NCI-H187 (cell line): ENCODE measurements at places on chromosomes 12 and 14.

GRCh38 chr14:88911809-88912208 lies 87.4 kb downstream of the TTC8 start:
- no peak for DNase-seq

DNA sequence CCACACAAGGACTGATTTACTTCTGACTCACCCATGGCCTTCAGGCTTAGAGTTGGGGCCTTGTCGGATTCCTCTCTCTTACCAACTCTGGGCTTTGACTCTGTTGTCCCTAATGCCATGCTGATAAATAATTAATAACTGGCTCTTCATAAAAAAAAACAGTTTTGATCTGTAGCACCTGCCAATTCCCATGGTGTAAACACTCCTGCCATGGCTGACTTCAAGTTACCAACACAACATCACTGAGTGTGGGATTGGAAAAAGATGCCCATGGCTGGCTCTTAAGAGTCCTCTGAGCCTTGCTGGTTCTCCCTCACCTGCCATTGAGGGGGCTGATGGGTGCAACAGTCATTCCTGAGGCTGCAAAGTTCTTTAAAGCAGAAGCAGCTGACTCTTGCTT lies 104.8 kb downstream of the KIF26A start:
- no peak for DNase-seq

DNA sequence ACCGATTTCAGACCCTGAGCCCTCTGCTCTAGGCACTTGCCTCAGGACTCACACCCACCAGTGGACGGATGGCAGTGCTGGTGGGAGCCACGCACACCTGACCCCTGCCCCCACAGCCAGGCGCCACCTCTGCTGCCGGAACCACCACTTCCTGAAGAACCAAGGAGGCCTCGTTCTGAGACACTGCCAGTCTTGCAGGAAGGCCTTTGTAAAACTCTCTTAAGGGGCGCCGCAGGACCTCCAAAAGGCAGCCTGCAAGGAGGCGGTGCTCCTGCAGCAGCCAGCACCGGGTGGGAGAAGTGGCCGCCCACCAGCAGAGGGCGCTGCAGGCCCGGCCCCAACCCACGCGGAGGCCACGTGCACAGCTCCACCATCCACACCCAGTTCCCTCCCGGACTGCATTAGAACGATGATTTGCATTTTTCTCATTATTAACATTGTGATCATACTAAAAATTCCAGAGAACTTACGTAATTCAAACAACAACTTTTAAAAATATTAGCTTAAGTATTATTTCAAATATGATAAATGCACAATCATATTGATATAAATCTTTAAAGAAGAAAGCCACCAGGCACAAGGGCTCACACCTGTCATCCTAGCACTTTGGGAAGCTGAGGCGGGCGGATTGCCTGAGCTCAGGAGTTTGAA lies 12.8 kb downstream of the STX2 start:
- DNase-seq = no peak

DNA sequence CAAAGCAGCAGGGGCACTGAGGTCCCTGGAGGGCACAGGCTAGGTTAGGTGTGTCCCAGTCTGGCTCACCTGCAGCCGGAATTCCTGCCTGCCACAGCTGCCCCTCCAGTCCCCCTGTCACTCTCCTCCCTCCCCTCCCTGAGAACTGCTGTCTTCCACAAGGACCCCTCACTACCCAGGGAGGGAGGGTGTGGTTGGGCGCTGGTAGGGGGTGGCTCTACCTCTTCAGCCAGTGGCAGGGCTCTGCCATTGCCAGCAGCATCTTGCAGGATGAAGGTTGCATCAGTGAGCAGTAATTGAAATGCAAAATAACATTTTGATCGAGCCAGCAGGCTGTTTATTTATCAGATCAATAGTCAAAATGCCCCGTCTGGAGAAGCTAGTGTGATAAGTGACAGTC lies 45.7 kb downstream of the ESRRB start:
- DNase-seq = no peak

DNA sequence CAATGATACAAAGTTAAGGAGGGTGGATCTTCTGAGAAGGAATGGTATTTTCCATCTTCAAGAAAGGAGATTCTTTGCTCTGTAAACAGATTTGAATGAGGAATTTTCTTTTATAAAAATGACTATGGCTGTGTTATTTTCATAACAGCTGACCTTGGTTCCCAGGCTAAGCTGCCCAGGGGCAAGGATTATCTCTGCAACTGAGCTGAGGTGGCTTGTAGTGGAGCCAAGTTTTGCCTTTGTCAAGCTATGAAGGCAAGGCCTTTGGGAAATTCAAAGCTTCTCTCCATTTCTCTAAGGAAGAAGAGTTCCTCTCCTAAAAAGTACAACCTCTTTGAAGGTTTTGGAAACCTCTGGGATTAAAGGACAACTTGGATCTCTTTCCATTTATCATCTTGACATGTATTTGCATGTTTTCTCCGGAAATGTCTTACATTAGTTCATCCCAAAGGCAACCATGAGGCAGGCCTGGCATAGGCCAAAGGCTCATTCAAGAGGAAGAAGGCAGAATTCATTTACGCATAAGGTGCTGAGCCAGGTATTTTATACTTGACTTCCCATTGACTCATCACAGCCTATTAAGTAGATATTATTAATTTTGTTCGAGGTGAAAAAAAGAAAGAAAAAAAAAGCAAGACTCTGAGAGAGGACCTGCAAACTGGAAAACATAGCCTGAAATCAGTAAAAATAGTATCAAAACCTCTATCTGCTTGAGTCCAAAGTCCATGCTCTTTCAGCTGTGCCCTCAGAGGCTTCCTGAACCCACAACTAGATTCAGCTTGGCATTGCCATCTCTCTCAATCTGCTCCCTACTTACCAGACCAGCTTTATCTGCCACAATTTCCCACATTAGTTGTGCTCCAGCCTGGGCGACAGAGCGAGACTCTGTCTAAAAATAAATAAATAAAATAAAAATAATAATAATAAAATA lies 24.0 kb upstream of the CKAP4 start:
- DNase-seq = no peak

GRCh38 chr12:109592905-109593272 lies 19.3 kb downstream of the MVK start:
- peak; percentile 28 for DNase-seq

DNA sequence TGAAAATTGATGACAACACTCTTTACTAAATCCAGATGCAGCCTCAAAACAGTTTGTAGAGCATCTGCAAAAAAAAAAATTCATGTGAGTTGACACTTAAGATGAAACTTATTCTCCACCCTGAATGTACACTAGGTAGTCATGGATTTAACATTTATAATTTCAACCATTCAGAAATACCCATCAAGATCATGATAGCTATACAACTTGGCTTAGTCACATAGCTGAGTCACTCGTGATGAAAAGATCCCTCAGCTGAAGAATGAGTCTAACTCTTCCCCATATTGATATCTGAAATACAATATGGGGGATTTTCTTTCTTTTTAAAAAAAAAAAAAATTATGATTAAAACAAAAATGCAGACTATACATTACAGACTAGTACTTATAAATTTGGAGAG lies 104.8 kb upstream of the PLEKHG7 start:
- DNase-seq = no peak

DNA sequence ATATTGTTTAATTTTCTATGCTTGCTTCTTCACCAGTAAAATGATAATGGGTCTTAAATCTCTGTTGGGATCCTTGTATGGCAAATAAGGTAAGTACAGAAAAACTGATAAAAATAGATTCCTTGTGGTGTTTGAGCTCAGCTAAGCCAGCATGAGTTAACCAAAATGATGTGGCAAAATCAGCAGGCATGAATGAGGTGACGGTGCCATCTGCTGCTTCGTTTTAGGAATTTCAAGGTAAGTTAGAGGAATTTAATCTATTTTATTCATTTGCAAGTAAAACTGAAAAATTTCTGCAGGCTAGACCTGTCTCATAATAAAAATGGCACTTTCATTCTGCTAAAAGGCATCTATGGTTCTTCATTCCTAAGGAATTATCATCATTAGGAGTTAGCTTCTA lies 10.0 kb upstream of the CLEC7A start:
- DNase-seq = peak; percentile 4

- no peak for DNase-seq
Measured at GRCh38 chr14:89036371-89036770, 211.9 kb downstream of the TTC8 start.

- no peak for DNase-seq
Measured at GRCh38 chr14:72847721-72848120, 46.2 kb downstream of the DPF3 start.

DNA sequence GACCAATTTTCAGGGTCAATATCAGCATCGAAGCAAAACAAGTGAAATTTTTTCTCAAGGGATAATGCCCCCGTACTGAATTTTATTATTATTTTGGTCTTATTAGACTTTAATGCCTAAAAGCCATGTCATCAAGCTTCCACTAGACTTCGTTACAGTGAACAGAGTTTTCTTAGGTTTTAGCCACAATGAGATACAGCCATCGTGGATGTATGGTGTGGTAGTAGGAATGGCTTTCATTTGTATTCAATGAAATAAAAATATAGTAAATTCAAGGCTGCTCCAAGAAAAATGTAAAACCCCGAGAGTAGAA lies 11.7 kb downstream of the TAOK3 start:
- DNase-seq = no peak

DNA sequence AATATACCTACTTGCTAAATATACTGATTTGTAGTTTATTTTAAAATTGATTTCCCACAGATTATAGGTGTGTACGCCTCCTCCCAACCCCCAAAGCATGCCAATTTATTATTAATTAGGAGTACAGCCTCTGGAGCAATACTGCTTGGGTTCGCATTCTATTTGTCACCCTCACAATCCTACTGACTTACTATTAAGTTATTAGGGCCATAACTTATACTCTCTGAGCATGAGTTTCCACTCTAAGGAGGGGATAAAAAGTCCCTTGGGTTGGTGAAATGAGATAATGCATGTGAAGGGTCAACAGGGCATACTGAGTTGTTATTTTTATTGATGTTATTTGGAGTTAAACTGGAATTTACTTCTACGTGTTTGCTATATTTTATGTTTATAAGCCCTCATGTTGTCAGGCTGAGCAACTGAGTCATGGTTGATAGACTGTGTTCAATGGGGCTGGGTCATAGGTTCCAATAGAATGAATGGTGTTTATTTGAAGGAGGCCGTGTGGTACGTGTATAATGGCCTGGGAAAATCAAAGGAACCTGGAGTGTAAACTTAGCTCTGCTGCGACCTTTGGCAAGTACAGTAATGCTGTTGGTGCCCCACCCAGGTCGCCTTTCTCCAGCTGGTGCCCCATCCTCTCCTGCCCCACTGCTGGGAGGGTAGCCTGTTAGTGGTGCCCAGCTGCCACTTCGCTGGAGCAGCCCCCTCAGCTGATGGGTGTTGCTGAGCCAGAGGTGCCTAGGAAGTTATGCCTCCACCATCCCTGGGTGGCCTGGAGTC lies 99.3 kb upstream of the PTPRB start:
- DNase-seq = no peak

DNA sequence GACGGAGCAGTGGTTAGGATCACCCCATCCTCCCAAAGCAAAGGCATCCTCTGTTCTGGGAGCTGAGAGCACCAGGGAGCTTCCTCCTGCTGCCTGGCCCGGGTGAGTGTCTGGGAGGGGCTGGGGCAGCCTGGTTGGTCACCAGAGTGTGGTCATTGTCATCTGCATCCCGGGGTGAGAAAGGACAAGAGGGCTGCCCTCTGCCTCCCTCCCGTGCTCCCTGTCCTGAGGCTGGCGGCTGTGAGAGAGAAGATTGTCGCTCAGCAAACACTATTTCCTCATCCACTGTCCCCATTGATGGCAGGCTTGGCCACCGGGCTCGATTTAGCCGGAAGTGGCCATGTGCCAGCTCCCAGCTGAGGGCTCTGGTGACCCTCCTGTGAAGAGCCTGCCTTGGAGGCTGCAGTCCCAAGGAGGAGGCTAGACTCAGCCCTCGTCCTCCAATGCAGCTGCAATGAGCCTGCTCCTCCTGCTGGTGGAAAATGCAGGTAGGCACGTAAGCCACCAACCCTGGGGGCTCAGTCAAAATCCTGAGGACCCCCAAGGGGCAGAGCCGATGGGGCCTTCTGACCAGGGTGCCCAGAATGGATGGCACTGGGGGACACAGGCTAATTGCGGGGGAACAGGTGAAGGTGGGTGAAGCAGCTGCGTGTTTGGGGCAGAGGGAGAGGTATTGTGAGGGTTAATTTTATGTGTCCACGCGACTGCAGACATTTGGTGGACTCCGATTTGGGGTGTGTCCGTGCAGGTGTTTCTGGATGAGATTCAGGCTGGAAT lies 155.7 kb downstream of the KIF26A start:
- DNase-seq = no peak
